ENCODE measurements at places on chromosomes 6 and 20.
A peak's percentile ranks its signal among the peaks of the same experiment; 100 is the strongest.

DNA sequence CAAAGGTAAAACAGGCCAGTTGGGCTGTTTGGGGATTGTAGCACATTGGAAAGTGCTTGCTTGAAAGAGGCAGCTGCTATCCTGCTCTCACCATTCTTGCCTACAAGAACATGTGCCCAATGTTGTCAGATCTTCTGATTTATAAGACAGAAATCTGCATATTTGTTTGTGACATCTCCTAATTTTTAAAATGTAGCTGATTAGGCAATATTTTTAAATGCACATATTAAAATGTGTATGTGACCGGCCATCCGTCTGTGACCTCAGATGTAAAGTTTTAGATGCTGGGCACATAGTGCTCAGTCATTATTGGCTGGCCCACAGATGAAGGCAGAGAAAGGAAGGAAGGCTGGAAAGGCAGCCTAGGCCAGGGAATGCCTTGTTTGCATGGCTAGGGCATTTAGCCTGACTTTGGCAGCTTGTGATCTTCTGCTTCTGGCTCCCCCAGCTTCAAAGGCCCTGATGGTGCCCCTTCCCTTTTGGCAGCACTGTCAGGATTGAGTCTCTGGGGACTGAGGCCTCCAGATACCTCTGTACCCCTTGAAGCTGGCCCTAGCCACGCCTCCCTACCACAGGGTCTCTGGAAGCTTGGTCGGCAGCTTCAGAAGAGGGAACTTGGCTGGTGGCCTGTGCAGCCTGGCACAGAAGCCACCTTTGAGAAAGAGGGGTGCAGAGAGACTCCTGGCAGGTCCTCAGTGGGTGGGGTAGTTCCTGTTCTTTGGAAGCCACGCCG is 6.4 kb downstream of the SNPH start:
- DNase-seq = no peak

GRCh38 chr6:7463785-7464184 is 74.2 kb downstream of the RIOK1 start:
- no peak for DNase-seq

GRCh38 chr20:46400253-46400652 is 6.2 kb downstream of the ELMO2 start:
- DNase-seq = no peak

GRCh38 chr6:19327241-19327640 is 509.9 kb upstream of the ID4 start:
- DNase-seq = no peak

DNA sequence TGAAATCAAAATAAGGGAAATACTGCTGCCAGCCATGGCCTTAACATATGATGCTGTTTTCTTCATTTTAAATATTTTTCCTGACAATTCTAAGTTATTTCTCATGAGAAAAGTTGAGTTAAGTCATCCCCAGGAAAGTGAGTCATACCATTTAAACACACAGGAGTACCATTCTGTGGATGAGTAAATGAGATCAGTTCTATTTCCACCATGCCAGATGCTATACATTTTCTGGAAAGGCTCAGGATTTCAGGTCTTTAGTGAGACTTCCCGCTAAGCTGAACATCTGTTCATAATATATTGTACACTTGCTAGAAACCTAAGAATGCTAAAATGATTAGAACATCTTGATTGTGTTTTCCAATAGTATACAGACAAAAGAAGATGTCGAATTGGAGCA is 256.2 kb upstream of the MANEA start:
- no peak for DNase-seq

DNA sequence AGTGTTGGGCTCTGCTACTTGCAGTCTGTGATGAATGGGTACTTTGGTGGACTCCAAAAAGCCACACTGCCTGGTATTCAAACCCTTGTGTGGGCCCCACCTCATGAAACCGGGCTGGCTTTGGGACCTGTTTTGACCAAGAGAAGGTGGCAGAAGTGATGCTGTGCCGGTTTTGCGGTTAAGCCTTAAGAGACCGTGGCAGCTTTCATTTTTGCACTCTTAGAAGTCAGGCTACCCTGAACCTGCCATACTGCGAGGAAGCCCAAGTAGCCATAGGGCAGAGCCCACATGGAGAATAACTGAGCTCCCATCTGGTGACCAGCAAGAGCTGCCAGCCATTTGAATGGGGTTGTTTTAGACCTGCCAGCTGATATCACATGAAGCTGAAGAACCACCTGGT is 10.2 kb downstream of the SULF2 start:
- DNase-seq = no peak

DNA sequence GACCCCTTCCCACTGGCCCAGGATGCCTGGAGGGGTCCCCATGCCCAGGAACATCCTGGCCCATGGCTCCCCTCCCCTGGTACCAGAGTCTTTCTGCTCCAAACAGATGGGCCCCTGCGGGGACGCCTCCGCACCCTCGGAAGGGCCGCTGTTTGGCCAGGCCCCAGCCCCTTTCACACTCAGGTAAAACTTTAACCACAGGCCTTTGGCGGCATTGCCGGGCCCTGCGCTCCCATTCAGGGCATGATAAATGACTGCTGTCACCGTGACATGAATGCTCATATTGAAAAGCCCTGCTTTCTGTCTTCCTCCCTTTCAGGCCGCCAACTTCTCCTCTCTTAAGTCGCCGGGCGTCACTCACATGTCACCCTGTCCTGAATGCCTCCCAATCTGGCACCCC is 141.5 kb upstream of the TOP1 start:
- no peak for DNase-seq

DNA sequence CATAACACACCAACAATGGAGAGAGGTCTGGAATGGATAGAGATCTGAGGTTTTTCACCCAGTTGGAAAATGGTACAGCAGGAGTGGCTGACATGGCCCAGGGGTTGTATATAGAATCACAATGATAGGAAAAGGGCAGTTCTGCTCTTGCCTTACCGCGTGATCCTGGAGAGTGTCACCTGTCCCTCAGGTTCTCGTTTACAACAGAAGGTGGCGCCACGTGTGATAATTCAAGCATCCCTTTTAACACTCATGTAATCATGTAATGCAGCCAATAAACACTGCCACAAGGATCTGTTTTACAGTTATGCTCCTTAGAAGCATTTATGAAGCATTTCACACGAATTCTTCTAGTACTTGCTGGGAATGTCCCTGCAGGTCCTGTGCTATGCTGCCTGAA is 12.9 kb upstream of the WFDC2 start:
- peak; percentile 18 for DNase-seq

Measured in NCI-H748 treated with DMSO at 0.1 percent for 48 hours (cell line).